ENCODE measurements at places on chromosomes 5 and 9.

DNA sequence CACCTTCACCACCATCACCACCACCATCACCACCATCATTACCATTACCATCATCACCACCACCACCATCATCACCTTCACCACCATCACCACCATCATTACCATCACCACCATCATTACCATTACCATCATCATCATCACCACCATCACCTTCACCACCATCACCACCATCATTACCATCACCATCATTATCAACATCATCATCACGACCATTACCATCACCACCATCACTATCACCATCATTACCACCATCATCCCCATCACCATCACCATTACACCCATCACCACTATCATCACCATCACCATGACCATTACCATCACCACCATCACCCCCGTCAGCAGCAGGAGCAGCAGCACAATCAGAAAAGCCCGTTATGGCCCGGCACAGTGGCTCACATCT, 89.1 kb downstream of the STK10 start:
- DNase-seq = no peak

GRCh38 chr9:89941875-89942274, 337.1 kb downstream of the GADD45G start:
- DNase-seq = no peak

DNA sequence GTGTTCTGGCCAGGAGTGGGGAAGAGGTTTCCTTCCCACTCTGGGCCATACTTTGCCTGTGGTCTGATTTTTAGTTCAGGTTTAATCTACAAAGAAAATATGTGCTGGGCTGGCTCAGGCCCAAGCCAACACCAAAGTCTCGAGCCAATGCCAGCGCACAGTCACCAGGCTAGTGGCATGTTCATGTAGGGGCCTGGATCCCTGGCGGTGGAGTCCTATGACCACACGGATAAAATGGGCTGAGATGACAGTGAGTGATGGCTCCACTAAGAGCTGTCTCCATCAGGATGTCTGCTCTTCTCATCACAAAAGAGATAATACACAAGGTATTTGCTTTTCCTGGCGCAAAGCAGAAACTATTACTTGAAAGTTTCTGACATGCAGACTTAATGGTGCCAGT, 92.9 kb upstream of the PTPN3 start:
- no peak for DNase-seq

DNA sequence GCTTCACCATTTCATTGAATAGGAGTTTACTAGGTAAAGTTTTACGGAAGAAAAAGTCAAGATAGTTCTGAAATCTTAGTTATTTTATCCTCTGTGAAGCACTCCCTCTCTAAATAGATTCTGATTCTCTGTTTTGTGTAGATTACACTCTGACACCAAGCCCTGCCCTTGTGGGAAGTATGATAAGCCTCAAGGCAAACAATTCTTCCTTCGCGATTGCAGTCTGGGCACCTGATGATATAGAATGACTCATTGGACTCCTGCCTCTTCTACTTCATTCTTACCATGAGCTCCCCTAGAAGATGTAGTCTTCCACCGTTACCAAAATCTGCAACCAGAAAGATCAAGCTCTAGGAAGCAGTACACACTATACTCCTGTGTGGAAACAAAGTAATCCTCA, 626.9 kb upstream of the PTGER4 start:
- DNase-seq = no peak

DNA sequence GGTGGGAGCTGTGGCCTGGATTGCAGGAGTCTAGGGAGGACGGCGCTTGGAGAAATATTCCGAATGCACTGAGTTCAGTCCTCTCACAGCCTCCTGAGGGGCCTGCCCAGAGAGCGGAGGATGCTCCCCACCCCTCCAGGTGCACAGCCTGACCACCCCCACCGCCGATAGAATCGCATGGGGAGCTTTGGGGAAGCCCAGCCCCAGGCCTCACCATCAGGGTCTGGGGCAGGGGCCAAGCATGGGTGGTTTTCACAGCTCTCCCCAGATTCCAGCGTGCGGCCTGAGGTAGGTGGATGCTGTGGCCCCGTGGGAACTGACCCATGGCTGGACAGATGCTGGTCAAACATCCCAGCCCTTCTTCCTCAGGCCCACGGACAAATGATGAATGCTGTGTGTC, 79.9 kb upstream of the OLFM1 start:
- DNase-seq = no peak

GRCh38 chr5:124902097-124902821, 155.8 kb upstream of the ZNF608 start:
- no peak for DNase-seq

- no peak for DNase-seq
Measured at GRCh38 chr9:106228861-106229260, 534.5 kb downstream of the TMEM38B start.

DNA sequence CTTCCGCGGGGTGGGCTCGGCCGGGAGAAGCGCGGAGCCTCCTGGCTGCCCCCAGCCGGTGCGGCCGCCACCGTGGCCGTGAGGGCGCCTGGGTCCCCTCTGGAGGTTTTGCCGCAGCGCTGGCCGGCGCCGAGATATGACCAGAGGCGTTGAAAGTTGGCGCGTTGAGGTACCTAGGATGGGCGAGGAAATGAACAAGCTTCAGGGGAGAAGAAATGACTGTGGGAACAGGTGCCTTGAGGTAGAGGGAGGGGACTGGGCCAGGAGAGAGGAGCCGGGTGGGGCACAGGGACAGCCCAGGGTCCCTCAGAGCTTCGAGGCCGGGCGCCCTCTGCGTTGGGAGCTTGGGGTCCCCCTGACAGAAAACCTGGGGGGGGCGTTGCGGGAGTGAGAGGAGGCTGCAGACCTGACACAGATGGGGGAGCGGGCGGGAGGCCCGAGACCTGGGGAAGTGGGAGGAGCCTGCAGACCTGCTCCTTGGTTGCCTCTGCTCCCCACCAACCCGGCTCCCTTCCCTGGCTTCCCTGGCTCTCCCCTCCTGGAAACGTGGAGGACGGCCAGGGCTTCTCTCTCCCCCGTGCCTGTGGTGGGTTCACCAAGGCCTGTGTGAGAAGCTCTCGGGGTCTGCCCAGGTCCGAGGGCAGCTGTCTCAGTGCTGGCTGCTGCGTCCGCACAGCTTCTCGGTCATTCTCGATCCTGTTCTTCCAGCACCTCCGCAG, 14.2 kb downstream of the RABL6 start:
- DNase-seq = no peak

GRCh38 chr5:43006424-43007202, 33.5 kb downstream of the ANXA2R start:
- DNase-seq = no peak
